ENCODE measurements at places on chromosomes 1 and 21.

- no peak for DNase-seq
Measured at GRCh38 chr1:177219554-177220458, 49.0 kb downstream of the BRINP2 start.

DNA sequence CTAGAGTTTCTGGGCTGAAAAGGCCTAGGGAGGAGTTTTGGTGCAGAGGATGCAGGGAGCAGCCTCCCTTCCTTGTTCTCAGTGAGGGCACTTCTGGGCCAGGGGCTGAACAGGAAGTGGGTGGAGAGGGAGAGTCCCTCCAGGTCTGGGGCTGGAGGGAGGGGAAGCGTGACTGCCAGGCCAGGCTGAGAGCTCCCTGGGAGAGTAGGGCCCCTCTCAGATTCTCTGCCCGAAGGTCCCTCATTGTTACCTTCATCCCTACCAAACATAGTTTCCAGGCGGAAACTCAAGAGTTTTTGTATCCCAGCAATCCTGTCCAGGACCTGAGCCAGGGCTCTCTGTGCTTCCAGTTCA lies 36.8 kb downstream of the CITED4 start:
- DNase-seq = no peak

GRCh38 chr1:83102630-83103071 lies 896.3 kb downstream of the TTLL7 start:
- no peak for DNase-seq

DNA sequence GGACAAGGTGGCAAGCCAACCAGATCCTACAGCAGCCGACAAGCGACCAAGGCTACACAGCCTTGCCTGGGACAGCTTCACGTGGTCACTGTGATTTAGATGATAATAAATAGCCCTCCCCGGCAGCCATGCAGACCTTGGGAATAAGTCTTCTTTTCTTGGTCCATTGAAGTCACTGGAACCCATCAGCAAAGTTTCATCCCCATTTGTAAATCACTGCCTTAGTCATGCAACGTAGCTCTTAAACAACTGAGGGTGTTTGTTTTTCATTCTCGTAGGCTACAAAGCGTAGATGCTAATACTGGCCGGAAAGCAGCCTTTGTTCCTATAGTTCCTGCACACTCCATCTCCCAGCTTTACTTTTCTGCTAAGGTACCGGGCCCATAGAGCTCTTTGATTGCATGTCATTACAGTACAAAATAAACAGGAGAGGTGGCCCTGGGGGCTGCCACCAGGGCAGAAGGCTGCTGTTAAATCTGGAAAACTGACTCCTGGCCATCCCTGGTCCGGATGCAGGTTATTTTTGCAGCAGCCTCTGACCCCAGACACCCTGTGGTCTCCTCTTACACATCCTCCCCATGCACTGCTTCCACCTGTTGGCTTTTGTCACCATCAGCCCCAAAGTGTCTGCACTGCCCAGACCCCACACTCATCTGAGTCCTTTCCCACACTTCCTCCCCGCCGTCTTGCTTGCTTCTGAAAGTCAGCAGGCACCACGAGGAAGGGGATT lies 105.5 kb downstream of the TOMM20 start:
- no peak for DNase-seq

GRCh38 chr1:110239441-110240430 lies 29.6 kb downstream of the KCNC4 start:
- no peak for DNase-seq

DNA sequence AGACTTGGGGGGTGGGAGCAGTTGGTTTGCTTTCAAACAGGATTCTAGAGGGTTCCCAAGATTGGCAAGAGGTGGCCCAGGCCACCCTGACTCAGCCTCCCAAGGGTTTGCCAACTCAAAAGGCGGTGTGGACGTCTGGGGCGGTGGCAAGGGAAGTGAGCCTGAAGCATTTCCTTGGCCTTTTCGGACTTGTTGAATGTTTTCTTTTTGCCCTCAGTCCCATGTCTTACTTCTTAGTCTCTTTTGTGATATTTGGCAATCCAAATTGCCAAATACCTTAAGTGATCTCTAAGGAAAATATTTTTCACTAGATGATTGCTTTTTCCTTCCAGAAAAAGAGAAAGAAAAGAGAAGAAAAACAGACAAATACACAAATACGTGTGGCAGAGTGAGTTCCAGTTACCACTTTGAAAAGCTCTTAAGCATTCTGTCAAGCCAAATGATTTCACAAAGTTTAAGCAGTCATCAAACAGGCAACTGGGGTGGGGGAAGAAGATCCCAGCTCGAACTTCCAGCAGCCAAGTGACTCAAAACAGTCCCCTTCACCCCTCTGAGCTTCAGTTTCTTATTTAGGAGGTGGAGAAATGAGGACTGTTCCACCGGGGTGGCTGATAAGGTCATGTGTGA lies 374.6 kb upstream of the USP24 start:
- DNase-seq = no peak

DNA sequence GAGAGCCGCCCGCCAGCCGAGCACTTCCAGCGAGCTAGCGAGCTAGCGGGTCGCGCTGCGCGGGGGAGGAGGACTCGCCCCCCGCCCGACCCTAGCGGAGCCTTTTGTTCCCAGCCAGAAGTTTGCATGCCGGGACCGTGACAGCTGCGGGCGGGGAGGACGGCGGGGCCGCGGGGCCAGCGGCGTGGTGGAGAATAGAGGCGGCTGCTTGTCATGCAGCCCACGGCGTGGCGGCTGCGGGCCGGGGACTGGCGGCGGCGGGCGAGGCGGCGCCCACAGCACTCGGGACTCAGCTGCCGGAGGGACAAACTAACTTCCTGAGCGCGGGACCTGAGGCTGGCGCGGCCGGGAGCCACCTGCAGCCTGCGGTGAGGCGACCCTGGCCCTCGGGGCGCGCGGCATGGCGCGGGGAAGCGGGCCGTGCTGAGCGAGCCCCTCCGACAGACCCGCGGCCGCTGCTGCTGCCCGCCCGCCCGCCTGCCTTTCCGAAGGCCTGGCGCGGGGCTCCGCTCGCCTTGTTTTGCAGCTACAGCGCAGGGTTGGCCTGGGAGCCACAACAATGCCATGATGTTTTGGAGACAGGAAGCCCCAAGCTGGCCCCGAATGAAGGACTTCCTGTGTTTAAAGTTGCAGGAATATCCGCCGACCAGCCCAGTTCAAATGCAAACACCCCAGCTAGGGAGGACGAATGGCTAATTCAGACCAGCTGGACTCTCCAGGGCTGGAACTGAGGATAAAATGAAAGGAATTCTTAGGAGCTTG lies 82.2 kb upstream of the BMP8A start:
- DNase-seq = no peak

DNA sequence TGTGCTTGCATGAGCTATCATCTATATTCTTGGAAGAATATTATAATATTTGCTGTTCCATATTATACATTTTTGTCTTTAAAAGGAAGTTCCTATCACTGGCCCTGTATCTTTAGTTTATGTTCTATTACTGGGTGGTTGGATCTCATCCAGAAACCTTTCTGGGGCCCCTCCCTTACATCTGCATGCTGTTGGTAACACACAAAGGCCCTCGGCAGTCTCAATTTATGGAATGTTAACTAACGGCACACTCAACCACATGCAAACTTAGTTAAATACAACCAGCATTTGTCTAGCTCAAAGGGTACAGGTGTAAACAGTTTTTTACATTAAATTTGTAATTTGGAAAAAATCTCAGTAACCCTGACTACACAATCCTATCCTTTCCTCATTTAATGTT lies 9.7 kb upstream of the HYI start:
- DNase-seq = no peak

DNA sequence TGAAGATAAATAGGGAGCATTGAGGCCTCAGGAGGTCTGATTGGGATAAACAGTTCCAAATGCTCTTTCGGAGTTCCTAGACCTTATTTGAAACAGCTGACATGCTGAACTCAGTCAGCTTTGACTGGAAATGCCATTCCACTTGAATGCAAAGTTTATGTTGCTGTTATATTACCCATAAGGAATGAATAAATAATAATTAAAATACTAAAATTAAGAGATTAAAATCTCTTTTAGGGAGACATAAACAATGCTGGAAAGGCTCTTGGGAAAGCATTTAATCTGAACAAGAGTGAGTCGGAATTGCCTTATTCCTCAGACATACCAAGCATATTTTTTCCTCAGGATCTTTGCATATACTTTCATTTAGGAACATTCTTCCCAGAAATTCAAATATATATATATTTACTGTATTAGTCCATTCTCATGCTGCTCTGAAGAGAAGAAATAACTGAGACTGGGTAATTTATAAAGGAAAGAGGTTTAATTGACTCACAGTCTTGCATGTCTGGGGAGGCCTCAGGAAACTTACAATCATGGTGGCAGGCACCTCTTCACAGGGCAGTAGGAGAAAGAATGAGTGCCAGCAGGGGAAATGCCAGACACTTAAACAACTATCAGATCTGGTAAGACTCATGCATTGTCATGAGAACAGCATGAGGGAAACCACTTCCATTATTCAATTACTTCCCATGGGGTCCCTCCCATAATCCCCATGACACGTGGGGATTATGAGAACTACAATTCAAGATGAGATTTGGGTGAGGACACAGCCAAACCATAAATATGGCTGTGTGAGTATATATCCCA lies 318.2 kb upstream of the PLXNA2 start:
- no peak for DNase-seq

- DNase-seq = no peak
Measured at GRCh38 chr1:119075614-119076013, 64.8 kb downstream of the WARS2 start.

DNA sequence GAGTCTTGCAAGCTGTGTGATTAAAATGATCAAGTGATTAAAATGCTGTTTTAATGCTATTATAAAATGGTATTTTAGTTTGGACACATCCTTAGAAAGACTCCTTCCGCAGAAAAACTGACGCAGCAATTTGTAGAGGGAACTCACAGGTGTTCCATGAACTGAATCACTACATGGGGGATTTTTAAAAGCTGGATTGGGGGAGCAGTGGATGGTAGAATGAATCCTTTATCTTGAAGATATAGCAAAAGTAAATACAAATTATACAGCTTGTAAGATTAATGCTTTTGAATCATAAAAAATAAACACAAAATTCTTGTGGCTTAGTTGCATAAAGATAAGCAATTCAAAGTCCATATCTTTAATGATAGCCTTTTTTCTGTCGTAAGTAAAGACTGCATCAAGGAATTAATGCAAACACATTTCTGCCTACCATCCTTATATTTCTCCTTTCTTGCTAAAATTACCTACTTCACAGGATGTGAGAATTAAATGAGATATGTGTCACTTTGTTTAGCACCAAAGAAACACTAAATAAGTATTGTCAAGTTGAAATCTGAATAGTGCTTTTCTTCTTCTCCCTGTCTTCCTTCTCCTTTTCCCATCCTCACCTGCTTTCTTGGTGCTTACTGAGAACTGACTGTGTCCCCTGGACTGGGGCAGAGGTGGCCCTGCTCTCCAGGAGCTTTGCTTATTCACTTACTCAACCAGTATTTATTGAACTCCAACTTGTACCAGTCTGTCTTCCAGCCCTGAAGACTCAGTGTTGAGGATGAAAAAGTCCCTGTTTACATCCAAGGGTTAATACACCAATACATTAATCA lies 61.5 kb upstream of the F3 start:
- DNase-seq = no peak

DNA sequence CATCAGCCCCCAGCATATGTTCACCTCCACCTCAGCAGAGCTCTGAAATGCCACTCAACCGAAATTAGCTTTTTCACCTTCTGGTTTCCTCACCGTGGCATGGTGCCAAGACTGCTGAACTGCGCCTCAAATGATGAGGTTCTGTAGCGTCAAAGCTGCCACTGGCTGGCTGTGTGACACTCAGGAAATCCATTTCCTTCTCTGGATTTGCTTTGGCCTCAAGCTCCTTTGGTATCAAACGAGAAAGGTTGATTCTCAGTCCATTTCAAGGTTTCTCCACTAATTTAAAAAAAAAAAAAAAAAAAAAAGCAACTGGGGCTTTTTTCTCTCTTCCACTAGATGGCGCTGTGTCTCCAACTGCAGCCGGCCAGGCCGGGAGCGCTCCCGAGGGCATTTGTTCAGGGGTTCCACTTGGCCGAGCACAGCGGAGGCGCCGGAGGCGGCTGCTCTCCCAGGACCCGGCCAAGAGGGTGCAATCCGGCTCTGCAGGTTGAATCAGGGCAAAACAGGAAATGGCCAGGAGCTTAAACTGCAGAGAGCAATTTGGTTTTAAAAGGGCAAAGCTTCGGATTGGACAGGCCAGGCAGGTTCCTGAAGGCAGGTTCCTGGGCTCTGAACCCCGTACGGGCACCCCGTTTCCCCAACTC lies 26.5 kb upstream of the PLA2G2C start:
- DNase-seq = peak; percentile 34

GRCh38 chr1:16013220-16013907 lies 4.5 kb downstream of the HSPB7 start:
- DNase-seq = peak; percentile 23

DNA sequence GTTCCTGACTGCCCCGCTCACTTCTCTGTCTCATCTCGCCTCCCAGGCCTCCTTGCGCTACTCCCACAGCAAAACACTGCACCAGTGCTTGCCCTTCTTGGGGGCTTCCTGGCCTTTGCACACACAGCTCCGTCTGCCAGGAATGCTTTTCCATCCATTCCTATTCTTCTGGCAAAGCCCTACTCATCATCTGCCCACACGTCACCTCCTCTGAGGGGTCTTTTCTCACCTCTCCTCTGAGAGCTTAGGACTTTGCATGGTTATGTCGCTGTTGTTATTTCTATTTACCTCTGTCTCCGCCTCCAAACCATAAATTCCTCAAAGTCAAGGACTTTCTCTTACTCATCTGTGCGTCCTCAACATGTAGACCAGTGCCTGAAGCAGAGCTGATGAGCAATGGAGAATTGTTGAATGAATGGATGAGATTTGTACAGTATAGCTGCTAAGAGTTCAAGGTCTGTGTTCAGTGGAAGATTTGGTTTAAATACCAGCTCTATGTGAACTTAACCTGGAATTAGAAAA lies 26.4 kb upstream of the BTG2 start:
- DNase-seq = no peak

- DNase-seq = no peak
Measured at GRCh38 chr1:192183788-192184187, 25.5 kb downstream of the RGS18 start.

DNA sequence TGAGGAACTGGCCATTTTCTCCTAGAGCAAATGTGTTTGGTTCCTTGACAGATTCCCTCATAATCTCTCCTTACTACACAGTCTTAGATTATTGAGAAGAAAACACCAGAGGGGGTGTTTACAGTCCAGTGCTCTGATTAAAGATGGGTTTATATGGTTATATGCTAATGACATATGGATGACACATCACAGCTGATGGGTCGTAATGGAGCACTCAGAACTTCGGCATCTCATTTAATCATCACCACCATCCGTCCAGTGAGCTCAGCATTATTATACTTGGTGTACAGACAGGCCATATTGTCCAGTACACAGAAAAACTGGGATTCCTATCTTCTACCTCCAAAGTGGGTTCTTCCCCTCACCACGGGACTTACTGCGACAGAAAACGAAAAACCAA lies 22.3 kb upstream of the NR5A2 start:
- DNase-seq = no peak

DNA sequence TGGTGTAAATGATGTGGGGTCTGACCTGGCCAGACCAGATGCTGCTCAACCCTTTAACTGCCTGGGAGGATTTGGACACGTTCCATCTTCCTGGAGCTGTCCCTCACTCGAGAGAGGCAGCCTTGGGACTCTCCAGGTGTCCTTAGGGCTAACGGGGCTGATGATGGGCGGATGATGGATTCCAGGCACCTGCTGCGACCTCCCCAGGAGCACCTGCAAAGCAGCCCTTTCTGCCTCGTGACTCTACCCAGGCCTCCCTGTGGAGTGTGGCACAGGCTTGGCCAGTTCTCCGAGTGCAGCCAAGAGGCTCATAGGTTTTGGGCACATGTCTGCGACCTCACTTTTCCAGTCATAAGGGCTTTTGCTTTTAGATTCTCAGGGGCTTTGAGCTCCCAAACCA lies 12.3 kb upstream of the TRIM17 start:
- DNase-seq = no peak

Measured in stimulated activated CD4-positive, alpha-beta T cell treated with anti-CD3 and anti-CD28 coated beads, Interleukin-4, amount 100 ng/mL, for 48 hours (primary cell).